Jurkat, Clone E6-1 (cell line): ENCODE measurements at places on chromosomes 2 and 18.

DNA sequence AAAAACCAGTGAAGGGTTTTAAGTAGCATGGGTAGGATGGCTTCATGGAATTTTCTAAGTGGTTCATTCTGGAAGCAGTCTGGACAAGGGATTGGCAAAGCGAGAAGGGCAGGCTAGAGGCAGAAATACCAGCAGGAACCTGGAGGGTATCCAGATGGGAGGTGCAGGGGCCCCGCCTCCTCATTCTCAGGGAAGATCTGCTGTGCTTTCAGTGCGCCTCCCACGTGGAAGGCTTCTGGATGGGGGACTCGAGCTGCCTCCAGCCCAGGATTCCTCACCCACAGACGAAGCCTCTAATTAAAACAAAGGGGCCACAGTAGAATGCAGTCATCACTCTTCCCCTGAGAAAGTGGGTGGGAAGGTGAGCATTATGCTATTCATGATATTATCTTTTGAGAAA lies 79.8 kb downstream of the VSNL1 start:
- no peak for DNase-seq

DNA sequence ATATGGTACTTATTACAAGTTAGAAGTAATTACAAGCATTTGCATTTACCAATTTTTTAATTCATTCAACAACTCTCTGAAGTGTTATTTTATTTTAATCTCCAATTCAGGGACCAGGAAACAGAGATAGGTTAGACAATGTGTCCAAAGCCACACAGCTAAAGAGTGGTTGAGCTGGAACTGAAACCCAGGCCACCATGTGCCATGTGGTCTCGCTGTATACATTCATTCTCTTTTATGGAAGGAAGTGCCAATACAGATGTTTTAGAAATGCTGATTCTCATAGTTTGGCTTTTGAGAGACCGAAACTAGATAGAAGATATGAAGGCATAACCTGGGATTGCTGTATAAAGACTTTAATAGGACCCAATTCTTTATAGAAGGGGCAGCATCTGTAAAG lies 684.6 kb upstream of the ID2 start:
- DNase-seq = no peak

- DNase-seq = no peak
Measured at GRCh38 chr2:20473128-20473527, 26.3 kb downstream of the RHOB start.

GRCh38 chr2:199378948-199379650 lies 78.6 kb downstream of the SATB2 start:
- no peak for DNase-seq

DNA sequence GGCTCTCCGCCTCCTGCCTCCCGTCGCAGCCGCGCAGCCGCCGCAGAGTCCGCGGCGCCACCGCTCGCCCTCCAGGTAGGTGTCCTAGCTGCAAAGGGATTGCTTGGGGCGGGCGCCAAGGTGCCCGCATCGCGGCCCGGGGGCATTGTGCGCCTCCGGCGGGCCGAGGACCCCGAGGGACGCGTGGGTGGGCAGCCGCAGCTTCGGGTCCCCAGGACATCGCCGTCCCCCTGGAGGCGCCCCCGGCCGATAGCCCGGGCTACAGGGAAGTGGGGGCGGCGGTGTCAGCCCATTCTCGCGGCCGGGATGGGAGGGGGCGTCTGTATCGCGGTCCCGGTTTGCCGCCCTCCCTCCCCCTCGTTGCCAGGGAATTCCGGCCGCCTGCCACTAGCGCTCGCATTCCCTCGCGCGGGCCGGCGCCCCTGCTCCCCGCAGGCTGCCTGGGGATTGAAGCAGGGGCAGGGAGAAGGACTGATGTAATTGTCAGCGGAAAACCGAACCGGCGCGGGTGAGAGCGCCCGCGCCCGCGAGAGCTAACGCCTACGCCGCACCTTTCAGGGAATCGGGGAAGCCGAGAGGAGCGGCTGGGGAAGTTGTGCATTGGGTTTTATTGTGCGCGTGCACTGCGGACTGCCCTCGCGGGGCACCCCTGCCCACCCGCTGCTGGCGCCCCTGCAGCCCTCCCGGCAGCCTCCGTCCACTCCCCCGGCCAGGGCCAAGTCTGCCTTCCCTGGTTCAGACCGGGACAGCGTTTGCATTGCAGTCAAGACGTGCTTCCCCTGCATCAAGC lies 483 bp downstream of the OSBPL6 start:
- no peak for DNase-seq

DNA sequence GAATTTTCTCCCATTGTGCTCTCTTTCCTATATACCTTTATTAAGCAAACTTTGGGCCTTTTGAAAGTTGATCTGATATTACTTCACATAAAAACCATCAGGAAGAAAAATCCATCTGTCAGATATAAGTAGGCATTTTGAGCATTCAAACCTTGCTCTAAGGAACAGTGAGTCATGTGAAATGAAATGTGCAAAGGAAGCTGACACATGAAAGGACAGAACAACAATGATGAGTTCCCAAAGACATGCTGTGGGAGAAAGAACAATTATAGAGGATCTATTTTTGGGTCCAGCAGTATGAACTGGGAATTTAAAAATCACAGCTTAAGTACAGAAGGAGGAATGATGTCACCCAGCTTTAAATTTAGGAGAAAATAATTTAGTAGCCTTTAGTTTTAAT lies 18.1 kb downstream of the CALCRL start:
- no peak for DNase-seq

DNA sequence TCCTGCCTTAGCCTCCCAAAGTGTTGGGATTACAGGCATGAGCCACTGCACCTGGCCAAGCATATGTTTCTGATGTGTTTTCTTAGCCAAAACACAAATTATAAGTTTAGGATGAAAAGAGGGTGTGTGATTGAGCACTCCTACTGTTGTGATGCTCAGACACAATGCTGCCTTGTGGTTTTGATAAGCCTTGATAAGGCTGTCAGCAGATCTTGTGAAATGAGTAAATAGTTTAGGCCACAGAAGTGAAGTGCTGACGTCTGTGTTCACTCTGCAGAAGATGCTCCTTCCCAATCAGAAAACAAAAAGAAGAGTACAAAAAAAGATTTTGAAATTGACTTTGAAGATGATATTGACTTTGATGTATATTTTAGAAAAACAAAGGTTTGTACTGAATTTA lies 24.3 kb downstream of the NCAPH start:
- DNase-seq = no peak
